Upper lobe of right lung (tissue), 1 donor: ENCODE measurements at places on chromosomes 6 and 20. TPM values are rescaled to one million over a fixed set of nuclear protein-coding genes. Genes with fewer than 3 reads are reported as not detected.

The UBD gene
- 1.1 TPM for total RNA-seq

DNA sequence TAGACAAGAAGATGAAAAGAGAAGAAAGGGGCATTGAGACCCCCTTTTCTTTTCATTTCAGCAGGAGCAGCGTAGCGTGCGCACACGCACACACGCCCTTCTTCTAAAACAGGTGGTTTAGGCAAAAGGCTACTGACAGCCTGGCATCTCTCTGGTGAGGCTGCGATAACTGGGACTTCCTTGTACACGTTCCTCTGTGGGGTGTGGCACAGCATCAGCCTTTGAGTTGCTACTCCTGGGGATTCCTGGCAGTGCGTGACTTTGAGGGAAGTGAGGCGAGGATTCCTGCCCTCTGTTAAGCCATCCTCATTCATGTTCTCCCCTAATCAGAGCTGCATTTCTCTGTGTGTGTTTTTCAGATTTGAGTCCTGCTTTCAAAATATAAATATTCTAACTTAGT lies 94.7 kb downstream of the TMEM170B start:
- H3K27me3 ChIP-seq = no peaks in the 10 kb centered on the region
- H3K4me1 ChIP-seq = peaks cover 15% of the 10 kb centered on the region
- DNase-seq = no peak
- no peaks in the 10 kb centered on the region for H3K36me3 ChIP-seq
- no peak overlapping the region for H3K27ac ChIP-seq

DNA sequence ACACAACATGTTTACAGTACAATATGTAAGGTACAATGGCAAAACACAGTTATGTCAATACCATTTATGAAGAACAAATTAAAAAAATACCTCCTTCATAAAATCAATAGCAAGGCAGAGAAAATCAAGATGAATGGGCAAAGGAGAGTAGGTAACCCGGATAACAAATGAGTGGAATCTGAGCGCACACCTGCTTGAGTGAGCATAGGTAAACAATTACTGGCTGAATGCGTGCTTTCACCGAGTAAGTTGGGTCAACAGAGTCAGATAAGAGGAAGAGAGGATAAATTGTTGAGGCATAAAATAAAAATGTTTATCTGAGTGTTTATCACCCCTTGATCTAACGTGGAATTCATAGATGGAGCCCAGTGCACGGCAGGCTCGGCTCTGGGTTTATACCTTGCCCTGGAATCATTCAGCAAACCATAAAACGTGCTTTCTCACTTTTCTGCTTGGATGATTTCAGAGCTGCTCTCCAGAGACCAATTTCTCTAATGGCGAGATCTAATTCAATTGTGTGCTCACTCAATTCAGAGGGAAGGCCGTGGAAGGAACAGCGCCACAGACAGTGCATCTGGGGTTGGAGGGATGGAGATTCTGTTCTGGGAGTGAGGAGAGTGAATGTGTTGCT lies 224.8 kb upstream of the MAP3K7 start:
- no peak overlapping the region for H3K27ac ChIP-seq
- no peaks in the 10 kb centered on the region for H3K4me1 ChIP-seq
- H3K36me3 ChIP-seq = no peaks in the 10 kb centered on the region
- no peaks in the 10 kb centered on the region for H3K27me3 ChIP-seq

- no peak overlapping the region for H3K27ac ChIP-seq
- no peak overlapping the region for H3K4me3 ChIP-seq
- DNase-seq = no peak
Measured at GRCh38 chr6:138000941-138001340, 106.3 kb downstream of the PERP start.

The BTBD3 gene
- total RNA-seq = 31.1 TPM

- H3K27ac ChIP-seq = no peak overlapping the region
- DNase-seq = no peak
- no peaks in the 10 kb centered on the region for H3K27me3 ChIP-seq
- no peak overlapping the region for H3K4me3 ChIP-seq
Measured at GRCh38 chr20:5041433-5041832, 40.1 kb upstream of the SLC23A2 start.

The CRISP3 gene
- total RNA-seq = not detected

DNA sequence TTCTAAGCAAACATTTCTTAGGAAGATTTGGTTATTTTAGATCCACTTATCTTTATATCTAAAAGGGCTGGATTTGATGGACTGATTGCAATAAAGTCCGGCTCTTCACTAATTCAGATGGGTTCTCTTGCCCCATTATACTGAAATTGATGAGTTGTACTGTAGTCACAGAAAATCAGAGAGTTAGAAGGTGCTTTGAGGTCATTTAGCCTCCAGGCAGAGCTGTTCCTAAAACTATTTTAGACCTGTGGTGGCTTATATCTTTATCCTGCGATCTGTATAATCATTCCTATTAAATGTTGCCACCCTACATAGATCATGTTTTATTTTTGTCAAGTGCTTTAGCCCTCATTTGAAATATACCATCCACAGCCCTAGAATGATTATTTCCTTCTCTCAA lies 61.3 kb upstream of the ATXN1 start:
- H3K27ac ChIP-seq = no peak overlapping the region
- H3K27me3 ChIP-seq = no peaks in the 10 kb centered on the region
- no peaks in the 10 kb centered on the region for H3K36me3 ChIP-seq
- no peak overlapping the region for H3K4me3 ChIP-seq
- no peak for DNase-seq

GRCh38 chr20:38181207-38181801 lies 16.2 kb upstream of the TGM2 start:
- H3K36me3 ChIP-seq = no peaks in the 10 kb centered on the region
- no peak overlapping the region for H3K27ac ChIP-seq
- H3K4me1 ChIP-seq = no peaks in the 10 kb centered on the region
- H3K27me3 ChIP-seq = no peaks in the 10 kb centered on the region
- H3K4me3 ChIP-seq = no peak overlapping the region

The PTPRT gene
- total RNA-seq = 0.46 TPM

The TNF gene
- total RNA-seq = 2.4 TPM

The OOEP gene
- total RNA-seq = 1.2 TPM

DNA sequence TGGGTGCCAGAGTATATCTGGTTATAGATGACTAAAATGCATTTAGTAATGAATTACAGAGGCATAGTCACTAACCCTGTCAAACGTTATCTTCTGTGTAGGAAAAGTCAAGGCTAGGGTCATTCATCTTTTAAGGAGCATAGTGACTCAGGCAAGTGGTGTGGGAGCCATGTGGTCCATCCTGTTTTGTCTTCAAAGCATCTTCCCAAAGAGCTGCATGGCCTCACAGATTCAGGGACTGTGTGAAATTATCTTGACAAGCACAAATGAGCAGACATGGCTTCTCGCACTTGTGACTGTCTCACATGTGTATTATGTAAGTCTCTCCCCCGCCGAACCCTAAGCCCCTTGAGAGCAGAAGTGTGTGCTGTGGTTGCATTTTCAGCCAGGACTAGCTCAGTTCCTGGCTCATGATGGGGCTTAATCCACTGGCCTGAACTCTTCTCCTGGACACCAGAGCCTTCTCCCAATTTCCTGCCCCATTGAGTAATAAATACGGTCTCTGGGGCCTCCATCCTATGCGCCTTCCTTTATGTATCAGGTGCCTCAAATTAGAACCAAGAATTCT lies 769.1 kb downstream of the QKI start:
- no peaks in the 10 kb centered on the region for H3K36me3 ChIP-seq
- no peak overlapping the region for H3K27ac ChIP-seq
- no peaks in the 10 kb centered on the region for H3K27me3 ChIP-seq
- H3K4me1 ChIP-seq = no peaks in the 10 kb centered on the region
- no peak for DNase-seq

DNA sequence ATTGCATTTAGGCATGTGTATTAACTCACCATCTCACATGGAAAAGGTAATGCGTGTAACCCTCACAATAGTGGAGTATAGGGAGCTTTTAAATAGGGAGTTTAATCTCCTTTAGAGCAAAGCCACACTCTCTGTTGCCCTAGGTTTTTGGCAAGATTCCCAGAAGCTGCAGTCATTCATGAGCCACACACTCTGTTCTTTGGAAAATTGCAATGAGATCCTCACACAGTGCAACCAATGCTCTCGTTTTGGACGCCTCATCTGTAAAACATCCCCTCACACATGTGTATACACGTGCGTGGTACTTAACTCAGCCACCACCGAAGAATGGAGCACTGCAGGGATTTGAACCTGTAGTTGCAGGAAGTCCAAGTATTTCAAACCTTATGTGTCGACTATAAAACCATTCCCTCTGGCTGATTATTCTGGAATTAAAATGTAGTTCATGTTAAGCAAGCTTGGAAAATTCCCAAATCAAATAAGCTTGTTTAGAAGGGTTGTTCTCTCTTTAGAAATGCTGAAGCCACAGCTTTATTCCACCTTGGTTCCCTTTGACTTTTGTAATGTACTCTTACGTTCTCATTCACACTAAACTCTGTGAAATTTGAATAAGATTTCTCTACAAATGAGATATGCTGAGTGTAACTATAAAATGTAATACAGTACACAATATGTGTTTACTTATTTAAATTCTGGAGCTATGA lies 489.8 kb upstream of the MANEA start:
- DNase-seq = no peak
- no peaks in the 10 kb centered on the region for H3K4me1 ChIP-seq
- H3K4me3 ChIP-seq = no peak overlapping the region
- no peak overlapping the region for H3K27ac ChIP-seq

The PLG gene
- not detected for total RNA-seq

- no peak for DNase-seq
- H3K27me3 ChIP-seq = no peaks in the 10 kb centered on the region
- no peaks in the 10 kb centered on the region for H3K36me3 ChIP-seq
- H3K27ac ChIP-seq = no peak overlapping the region
- H3K4me3 ChIP-seq = no peak overlapping the region
- H3K4me1 ChIP-seq = no peaks in the 10 kb centered on the region
Measured at GRCh38 chr6:54719131-54719530, 127.4 kb upstream of the FAM83B start.

The ACSS2 gene
- 146 TPM for total RNA-seq
